Putamen (tissue), 1 donor: ENCODE measurements at places on chromosomes 3 and 15.

- DNase-seq = no peak
These were observed 215.1 kb downstream of the ITPR1 start for GRCh38 chr3:4708230-4708629.

GRCh38 chr15:47366884-47367283 is 350.4 kb upstream of the SEMA6D start:
- no peak for DNase-seq

DNA sequence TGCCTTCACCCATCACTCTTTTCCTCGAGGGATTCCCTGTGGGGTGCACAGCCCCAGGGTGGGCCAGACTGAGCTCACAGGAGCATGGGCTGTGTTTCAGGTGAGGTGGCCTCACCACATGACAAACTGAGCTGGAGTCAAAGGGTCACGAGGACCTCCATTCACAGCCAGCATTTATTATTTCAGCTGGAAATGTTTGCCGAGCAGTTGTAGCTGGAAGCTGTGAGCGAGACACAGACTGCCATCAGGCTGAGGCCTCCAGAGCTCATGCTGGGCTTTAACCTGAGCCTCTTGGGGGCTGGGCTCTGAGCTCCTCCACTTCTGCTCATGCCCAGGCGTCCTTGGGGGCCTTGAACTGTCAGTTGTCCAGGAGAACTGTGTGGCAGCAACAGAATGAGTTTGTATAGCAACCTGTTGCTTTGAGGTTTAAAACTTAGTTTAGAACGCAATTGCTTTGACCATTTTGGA is 57.5 kb downstream of the FLNB start:
- DNase-seq = no peak

- no peak for DNase-seq
These were observed 134.1 kb upstream of the MEF2A start for GRCh38 chr15:99431661-99432091.

DNA sequence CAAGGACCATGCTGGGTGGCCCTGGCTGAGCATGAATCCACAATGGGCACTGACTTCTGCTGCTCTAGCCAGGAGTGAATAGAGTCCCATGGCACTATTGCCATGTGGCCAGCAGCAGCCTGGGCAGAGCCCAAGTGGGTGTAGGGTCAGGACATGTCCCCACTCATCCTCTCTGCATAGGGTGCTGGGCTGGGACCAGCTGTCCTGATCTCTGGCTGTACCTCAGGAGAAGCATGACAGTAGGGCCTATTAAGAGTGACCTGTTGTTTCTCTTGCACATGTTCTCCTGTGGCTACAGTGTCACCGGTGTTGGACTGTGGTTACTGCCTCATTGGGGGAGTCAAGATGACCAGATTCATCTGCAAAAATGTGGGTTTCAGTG is 46.9 kb downstream of the DLEC1 start:
- no peak for DNase-seq

GRCh38 chr3:158827773-158828172 is 25.9 kb downstream of the MFSD1 start:
- no peak for DNase-seq

GRCh38 chr3:11514191-11514821 is 129.4 kb downstream of the VGLL4 start:
- no peak for DNase-seq

DNA sequence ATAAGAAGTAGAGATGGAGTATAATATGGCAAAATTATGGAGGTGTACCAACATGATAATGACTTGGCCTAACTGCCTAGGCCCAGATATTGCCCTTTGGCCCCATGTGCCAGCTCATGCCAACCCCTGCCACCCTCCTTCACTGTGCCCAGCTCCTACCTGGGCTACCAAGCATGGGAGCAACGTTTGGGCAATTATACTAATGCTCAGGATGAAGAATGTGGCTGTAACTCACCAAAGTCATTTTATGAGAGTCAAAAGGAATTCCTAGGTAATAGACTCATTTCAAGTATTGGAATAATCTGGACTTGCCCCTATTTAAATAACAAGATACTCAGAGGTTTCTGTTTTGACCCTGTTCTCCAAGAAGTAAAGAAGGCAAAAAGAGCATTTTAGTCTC is 240.2 kb upstream of the IL12A start:
- DNase-seq = no peak

- DNase-seq = no peak
These were observed 1.2 kb upstream of the GPR176 start for GRCh38 chr15:39921274-39921638.

DNA sequence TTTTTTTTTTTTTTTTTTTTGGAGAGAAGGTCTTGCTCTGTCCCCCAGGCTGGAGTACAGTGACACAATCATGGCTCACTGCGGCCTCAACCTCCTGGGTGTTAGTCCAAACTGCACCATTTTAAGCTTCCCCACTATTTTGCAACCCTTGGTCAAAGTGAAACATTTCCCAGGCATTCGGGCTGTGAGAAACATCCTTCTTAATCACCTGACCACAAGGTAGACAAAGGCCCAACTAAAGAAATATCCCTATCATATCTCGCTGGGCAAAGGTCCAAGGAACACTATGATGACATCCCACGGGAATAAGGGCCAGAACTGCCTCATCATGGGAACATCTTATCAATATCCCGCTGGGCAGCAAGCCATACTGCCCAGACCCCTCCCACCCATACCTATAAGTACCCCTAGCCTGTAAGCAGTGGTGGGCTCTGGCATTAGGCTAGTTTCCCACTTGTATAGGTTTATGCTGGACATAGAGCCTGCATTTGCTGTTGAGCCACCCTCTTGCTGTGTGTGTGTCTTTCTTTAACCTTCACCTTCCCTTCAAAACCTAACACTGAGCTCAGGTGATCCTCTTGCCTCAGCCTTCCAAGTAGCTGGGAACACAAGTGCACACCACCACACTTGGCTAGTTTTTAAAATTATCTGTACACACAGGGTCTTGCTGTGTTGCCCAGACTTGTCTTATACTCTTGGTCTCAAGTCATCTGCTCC is 95.2 kb downstream of the SEMA5B start:
- DNase-seq = no peak

- DNase-seq = no peak
These were observed 241.7 kb upstream of the ICE2 start for GRCh38 chr15:60720493-60721256.

DNA sequence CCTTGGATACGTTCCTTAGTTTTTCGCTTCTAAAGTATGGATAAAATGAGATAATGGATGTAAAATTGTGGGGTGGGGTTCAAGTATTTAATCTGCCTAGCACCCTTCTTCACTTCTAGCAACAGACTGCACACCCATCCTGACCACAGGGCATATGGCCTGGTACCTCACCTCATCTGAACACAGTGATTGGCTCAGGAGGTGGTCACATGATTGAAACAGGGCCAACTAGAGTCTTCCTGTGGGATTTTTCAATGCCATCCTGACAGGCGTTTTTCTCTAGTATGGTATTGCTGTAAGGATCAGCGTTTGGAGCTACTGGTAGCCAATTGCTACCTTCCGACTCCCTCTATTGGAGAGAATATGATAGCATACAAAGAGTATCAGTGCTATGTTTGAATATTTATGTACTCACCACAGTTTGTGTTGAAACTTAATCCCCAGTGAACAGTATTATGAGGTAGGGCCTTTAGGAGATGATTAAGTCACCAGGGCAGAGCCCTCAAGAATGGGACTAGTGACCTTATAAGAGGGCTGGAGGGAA is 172.2 kb downstream of the PPM1L start:
- no peak for DNase-seq

DNA sequence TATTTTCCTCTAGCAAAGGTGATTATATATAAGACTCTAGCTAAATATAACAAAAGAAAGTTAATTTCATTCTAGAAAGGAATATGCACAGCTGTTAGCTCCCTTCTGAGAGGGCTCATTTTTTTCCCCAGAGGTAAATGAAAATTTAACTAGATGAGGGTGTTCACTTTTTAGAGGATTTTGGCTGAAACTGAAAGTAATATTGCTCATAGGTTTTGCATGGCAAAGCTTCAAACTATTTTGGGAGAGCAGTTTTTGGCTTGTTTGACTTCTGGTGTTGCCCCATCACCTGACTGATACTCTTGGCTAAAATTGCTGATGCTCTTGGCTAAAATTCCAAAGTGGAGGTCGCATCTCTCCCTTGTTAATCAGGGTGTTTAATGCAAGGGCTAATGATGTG is 311.9 kb downstream of the EDEM1 start:
- DNase-seq = no peak

DNA sequence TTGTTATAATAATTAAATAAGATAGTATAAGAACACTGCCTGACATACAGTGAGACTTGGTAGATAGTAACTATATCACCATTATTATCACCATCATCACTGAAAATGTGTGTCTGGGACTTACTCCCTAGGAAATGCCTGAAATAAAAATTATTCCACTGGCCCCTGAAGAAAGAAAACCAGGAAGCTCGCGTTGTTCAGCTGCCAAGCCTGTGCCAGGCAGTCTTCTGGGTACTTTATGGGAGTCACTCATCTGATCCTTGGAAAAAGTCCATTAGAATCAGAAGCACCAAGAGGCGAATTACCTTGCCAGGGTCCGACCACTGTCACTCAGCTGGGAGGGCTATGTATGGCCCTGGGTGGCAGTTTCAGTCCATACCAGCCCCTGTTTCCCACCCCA is 220.3 kb upstream of the TPM1 start:
- DNase-seq = no peak

GRCh38 chr3:136136454-136136853 is 59.7 kb downstream of the MSL2 start:
- DNase-seq = no peak

DNA sequence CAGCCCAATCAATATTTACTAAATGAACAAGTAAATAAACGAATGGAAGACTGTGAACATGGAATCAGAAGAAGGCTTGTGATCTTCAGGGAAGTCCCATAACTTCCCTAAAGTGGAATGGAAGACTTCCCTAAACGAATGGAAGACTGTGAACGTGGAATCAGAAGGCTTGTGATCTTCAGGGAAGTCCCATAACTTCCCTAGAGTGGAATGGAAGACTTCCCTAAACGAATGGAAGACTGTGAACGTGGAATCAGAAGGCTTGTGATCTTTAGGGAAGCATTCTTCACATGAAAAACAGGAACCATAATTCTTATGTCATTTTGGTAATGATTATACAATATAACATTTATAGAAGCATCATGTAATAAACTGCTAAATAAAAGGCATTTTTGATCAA is 38.8 kb downstream of the EOGT start:
- DNase-seq = no peak

DNA sequence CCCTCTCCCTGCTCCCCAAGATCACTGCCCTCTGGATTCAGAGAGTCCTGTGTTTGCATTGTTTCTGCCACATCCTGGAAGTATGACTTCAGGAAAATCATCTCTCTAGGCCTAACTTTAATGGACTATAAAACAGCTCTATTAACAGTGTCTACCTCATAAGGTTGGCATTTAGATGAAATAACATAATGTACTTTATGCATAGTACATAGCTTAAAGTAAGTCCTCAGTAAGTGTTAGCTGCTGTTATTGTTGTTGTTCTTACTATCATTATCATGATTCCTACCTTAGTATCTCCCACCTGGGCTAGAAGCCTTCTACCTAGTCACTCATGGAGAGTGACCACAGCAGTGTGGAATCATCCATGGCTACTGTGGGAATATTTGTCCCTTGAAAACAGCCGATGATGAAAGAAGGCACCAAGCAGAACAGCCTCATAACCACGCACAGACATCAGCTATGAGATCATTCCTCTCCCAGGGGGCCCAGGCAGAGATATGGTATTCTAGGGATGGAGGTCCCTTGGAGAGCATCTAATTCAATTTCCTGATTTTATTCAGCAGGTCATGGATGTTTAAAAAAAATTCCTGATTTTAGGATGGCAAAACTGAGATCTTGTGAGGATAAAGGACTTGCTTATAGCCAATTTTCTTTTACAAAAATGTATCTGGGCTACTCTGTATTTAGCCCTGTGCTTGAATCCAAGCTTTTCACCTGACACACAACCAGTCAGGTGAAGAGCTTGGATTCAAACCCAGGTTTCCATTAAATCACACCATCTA is 1.9 kb downstream of the FSD2 start:
- no peak for DNase-seq

- no peak for DNase-seq
These were observed 9.8 kb downstream of the CCR5AS start for GRCh38 chr3:46397111-46397510.

DNA sequence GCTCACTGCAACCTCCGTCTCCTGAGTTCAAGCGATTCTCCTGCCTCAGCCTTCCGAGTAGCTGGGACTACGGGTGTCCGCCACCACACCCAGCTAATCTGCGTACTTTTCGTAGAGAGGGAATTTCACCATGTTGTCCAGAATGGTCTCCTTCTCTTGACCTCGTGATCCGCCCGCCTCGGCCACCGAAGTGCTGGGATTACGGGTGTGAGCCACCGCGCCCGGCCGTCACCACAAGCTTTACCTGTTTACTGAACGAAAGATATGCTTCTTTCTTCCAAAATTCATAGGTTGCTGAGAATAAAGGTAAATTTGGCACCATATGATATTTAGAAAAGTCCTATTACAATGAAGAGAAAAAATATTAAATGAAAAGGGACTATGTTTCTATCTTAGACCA is 333.5 kb upstream of the EPHA6 start:
- no peak for DNase-seq

GRCh38 chr3:144677103-144677502 is 705.5 kb downstream of the DIPK2A start:
- no peak for DNase-seq
